ENCODE measurements at places on chromosomes 2 and 18. TPM values are rescaled to one million over a fixed set of nuclear protein-coding genes. Genes with fewer than 3 reads are reported as not detected.

- no peaks in the 10 kb centered on the region for H3K36me3 ChIP-seq
- H3K4me1 ChIP-seq, result peaks cover 44% of the 10 kb centered on the region
- H3K27me3 ChIP-seq, result no peaks in the 10 kb centered on the region
- DNase-seq, result no peak
- H3K27ac ChIP-seq, result peak overlapping the region; percentile 65
These were observed 144.9 kb downstream of the AGAP1 start for GRCh38 chr2:235638541-235639427.

DNA sequence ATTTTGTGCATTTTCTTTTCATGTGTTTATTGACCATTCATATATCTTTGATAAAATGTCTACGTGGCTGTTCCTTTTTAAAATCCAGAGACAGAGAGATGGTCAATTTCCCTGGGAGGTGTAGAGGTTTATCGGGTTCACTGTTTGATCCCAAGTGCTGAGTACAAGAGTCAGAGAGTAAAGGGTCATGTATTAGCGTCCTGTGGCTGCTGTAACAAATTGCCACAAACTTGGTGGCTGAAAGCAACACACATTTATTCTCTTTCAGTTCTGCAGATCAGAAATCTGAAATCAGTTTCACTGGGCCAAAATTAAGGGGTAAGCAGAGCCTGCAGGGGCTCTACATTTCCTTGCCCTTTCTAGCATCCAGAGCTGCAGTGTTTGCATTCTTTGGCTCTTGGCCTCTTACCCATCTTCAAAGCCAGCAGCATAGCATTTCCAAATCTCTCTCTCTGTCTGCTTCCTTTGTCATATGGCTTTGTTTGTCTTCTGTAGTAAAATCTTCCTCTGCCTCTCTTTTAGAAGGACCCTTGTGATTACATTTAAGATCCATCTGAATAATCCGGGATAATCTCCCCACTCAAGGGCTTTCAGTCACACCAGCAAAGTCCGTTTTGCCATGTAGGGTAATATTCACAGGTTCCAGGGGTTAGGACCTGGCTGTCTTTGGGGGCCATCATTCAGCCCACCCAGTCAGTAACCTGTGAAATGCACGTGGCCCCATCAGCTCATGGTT, 49.9 kb downstream of the TMEM17 start:
- H3K27ac ChIP-seq, result no peak overlapping the region
- no peaks in the 10 kb centered on the region for H3K4me1 ChIP-seq
- H3K27me3 ChIP-seq, result no peaks in the 10 kb centered on the region
- DNase-seq, result no peak

- no peaks in the 10 kb centered on the region for H3K27me3 ChIP-seq
- DNase-seq, result no peak
- no peak overlapping the region for H3K4me3 ChIP-seq
- H3K4me1 ChIP-seq, result no peaks in the 10 kb centered on the region
These were observed 192.6 kb downstream of the MGAT5 start for GRCh38 chr2:134446383-134447017.

GRCh38 chr2:75574106-75574505, 13.4 kb upstream of the EVA1A start:
- DNase-seq, result no peak
- no peak overlapping the region for H3K27ac ChIP-seq
- no peak overlapping the region for H3K4me3 ChIP-seq
- no peaks in the 10 kb centered on the region for H3K36me3 ChIP-seq
- H3K4me1 ChIP-seq, result no peaks in the 10 kb centered on the region

DNA sequence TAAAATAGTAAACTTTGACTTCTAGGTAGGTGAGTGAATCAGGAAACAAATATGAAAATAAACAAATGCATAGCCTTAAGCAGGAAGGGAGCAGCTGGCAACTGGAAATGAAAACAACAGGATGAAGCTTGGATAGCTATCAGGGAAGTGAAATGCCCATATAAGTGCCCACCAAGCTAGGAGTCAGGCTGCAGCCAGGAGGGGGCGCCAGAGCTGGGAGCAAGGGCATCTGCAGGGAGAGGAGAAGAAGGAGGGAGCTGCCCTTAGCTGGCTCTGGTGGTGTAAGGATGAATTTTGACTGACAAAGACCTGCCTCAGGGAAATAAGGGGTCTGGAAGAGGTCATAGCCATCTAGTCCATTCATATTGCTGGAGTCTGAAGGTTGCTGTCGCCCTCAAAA, 298.3 kb downstream of the TDRD15 start:
- DNase-seq, result peak; percentile 56
- no peaks in the 10 kb centered on the region for H3K4me1 ChIP-seq
- H3K27ac ChIP-seq, result no peak overlapping the region
- H3K4me3 ChIP-seq, result no peak overlapping the region
- no peaks in the 10 kb centered on the region for H3K36me3 ChIP-seq

DNA sequence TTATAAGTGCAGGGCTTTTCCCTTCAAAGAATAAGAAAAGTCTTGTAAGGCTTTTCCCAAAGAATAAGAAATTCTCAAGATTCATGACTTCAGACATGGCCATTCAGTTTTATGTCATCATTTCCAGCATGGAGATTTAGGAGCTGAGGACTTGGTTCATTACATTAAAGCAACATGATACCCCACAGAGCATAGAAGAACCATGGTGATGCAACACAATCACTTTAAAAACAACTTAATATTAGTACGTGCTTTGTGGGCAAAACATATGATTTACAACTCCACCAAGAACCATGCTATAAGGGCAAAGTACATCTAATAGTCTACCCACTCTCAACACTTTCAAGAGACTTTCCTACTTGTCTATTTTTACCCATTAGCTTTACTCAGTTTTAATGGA, 214.4 kb downstream of the SRBD1 start:
- DNase-seq, result no peak
- H3K36me3 ChIP-seq, result peaks cover 14% of the 10 kb centered on the region
- H3K27me3 ChIP-seq, result no peaks in the 10 kb centered on the region
- H3K4me3 ChIP-seq, result no peak overlapping the region
- no peaks in the 10 kb centered on the region for H3K4me1 ChIP-seq

GRCh38 chr2:18719978-18720775, 130.8 kb upstream of the NT5C1B start:
- H3K27ac ChIP-seq, result no peak overlapping the region
- H3K27me3 ChIP-seq, result no peaks in the 10 kb centered on the region
- no peaks in the 10 kb centered on the region for H3K36me3 ChIP-seq
- DNase-seq, result no peak
- H3K4me1 ChIP-seq, result no peaks in the 10 kb centered on the region

DNA sequence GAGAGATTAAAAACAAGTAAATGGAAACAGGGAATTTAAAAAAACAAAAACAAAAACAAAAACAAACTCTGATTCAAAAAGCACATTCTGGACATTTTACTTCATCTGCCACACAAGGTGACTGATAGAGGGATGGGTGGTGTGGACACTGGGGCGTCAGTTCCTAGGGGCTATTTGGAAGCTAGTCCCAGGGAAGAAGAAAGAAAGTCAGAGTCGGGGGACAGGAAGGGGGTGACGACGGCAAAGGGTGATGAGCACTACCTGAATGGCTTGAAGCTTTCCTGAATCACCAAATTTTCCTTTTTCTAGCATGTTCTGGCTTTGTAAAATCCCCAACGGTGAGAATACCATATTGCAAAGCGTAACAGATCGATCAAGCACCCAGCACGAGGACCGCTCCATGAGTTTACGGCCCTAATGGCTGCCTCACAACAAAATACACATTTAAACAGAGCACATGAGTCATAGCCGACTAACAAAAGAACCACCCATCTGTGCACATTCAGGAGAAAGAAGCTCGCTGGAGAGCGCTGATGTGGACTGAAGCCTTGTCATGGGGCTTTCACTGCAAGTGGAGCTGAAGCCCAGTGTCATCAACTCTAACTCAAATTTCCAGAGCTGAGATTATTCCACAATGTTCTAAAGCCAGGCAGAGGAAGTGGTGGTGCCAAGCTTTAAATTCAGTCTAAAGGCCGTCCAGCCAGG, 178.9 kb downstream of the LNPK start:
- no peaks in the 10 kb centered on the region for H3K27me3 ChIP-seq
- no peak overlapping the region for H3K4me3 ChIP-seq
- H3K36me3 ChIP-seq, result no peaks in the 10 kb centered on the region
- H3K4me1 ChIP-seq, result no peaks in the 10 kb centered on the region
- no peak for DNase-seq

DNA sequence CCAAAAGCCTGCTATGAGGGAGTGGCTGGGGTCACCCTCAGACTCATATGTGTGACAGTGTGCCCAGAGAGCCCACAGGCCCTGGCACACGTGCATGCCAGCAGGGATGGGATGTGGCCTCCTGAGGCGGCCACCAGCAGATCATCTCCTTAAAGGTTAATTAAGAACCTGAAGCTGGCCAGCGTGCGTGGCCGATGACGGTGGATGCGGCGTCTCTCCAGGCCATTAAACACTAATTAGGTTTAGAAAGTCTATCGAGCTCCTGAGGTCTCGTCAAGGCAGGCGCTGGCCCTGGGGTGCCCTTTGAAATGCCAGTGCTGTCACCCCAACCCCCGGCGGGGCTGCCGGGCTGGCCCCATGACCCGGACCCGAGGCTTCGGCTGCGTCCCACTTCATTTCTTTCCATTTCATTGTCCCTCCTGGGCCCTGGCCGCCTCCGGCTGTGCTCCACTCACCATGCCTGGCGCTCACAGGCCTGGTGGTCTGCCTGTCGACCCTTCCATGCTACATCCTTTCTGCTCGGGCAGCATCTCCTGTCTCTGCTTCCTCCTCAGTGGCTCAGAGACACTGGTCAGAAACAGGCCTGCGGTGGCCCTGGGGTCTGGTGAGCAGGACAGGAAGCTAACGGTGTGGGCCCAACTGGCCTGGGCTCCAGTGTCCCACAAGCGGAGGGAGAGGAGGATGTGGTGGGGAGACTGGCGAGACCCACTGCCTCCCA, 228.9 kb downstream of the CELF4 start:
- H3K4me1 ChIP-seq, result no peaks in the 10 kb centered on the region
- H3K27ac ChIP-seq, result no peak overlapping the region
- no peaks in the 10 kb centered on the region for H3K36me3 ChIP-seq
- no peaks in the 10 kb centered on the region for H3K27me3 ChIP-seq
- H3K4me3 ChIP-seq, result no peak overlapping the region

- no peak overlapping the region for H3K27ac ChIP-seq
- H3K4me3 ChIP-seq, result no peak overlapping the region
- no peaks in the 10 kb centered on the region for H3K36me3 ChIP-seq
- H3K27me3 ChIP-seq, result no peaks in the 10 kb centered on the region
- H3K4me1 ChIP-seq, result no peaks in the 10 kb centered on the region
- DNase-seq, result no peak
These were observed 119.8 kb downstream of the LDLRAD4 start for GRCh38 chr18:13338318-13338717.

GRCh38 chr2:23655934-23656596, 270.9 kb downstream of the ATAD2B start:
- no peaks in the 10 kb centered on the region for H3K36me3 ChIP-seq
- no peaks in the 10 kb centered on the region for H3K27me3 ChIP-seq
- H3K4me3 ChIP-seq, result no peak overlapping the region
- DNase-seq, result no peak
- no peak overlapping the region for H3K27ac ChIP-seq

GRCh38 chr2:221189431-221190067, 382.6 kb downstream of the EPHA4 start:
- H3K4me1 ChIP-seq, result no peaks in the 10 kb centered on the region
- H3K36me3 ChIP-seq, result no peaks in the 10 kb centered on the region
- H3K27ac ChIP-seq, result no peak overlapping the region
- DNase-seq, result no peak

GRCh38 chr2:97714950-97715652, 1.7 kb downstream of the ZAP70 start:
- H3K4me3 ChIP-seq, result peak overlapping the region; percentile 39
- no peaks in the 10 kb centered on the region for H3K36me3 ChIP-seq
- no peak for DNase-seq
- H3K27ac ChIP-seq, result no peak overlapping the region
- no peaks in the 10 kb centered on the region for H3K27me3 ChIP-seq

DNA sequence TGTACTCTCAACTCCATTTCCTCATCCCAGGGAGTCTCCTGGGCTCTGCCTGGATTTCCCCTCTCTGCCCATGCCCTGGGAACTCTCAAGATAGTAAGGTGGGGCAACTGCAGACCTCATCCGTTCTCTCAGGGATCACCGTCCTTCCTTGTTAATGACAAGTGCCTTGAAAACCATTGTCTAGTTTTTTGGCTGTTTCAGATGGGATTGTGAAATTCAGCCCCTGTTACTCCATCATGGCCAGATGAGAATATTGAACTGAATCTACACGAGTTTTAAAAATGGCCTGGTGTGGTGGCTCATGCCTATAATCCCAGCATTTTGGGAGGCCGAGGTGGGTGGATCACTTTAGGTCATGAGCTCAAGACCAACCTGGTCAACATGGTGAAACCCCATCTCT, 665 bp upstream of the HRH4 start:
- no peaks in the 10 kb centered on the region for H3K36me3 ChIP-seq
- no peak overlapping the region for H3K4me3 ChIP-seq
- no peaks in the 10 kb centered on the region for H3K4me1 ChIP-seq
- DNase-seq, result no peak
- no peaks in the 10 kb centered on the region for H3K27me3 ChIP-seq
- no peak overlapping the region for H3K27ac ChIP-seq

GRCh38 chr2:3451926-3452671, 67.2 kb downstream of the ADI1 start:
- DNase-seq, result no peak
- H3K4me3 ChIP-seq, result no peak overlapping the region
- no peaks in the 10 kb centered on the region for H3K27me3 ChIP-seq
- no peak overlapping the region for H3K27ac ChIP-seq
- H3K36me3 ChIP-seq, result peaks cover 38% of the 10 kb centered on the region
- H3K4me1 ChIP-seq, result no peaks in the 10 kb centered on the region

- DNase-seq, result no peak
- H3K27ac ChIP-seq, result no peak overlapping the region
- no peak overlapping the region for H3K4me3 ChIP-seq
- no peaks in the 10 kb centered on the region for H3K4me1 ChIP-seq
- peaks cover 70% of the 10 kb centered on the region for H3K36me3 ChIP-seq
These were observed 27.2 kb downstream of the FECH start for GRCh38 chr18:57559314-57559713.

- no peak for DNase-seq
- H3K27me3 ChIP-seq, result no peaks in the 10 kb centered on the region
- no peaks in the 10 kb centered on the region for H3K4me1 ChIP-seq
- H3K27ac ChIP-seq, result no peak overlapping the region
These were observed 273.6 kb downstream of the SLC8A1 start for GRCh38 chr2:40178171-40178778.

DNA sequence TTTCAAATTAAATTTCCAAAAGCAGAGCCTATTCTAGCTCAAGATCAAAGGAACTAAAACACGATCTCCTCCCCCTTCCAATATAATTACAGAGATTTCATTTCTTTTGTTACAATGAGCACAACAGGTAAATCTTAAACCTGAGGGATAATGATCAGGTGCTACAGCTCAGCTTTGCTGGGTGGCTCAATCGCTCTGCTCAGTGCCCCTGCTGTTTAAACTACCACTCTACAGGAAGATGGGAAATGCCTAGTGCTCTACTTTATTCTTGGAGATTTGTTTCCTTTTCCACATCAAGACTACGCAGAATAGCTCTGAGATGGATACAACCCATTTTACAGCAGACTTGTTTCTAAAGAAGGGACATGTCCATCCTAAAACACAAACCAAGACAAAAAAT, 162.3 kb downstream of the TCF4 start:
- no peak for DNase-seq
- no peaks in the 10 kb centered on the region for H3K4me1 ChIP-seq
- no peaks in the 10 kb centered on the region for H3K27me3 ChIP-seq
- no peak overlapping the region for H3K27ac ChIP-seq

The PSD4 gene
- 43.2 TPM for total RNA-seq

The UGT1A4 gene
- not detected for total RNA-seq

The KCNE4 gene
- 1.2 TPM for total RNA-seq

The CMPK2 gene
- total RNA-seq, result 43.3 TPM

The TTN gene
- 40.3 TPM for total RNA-seq

The TMEM178A gene
- total RNA-seq, result 3.2 TPM

The CDH7 gene
- not detected for total RNA-seq

The STARD6 gene
- total RNA-seq, result not detected

The C2orf76 gene
- total RNA-seq, result 11.6 TPM

The TEX44 gene
- total RNA-seq, result not detected

All from lower lobe of right lung (tissue), 2 donors.